ENCODE measurements at places on chromosomes 6 and 20. TPM values are rescaled to one million over a fixed set of nuclear protein-coding genes. Genes with fewer than 3 reads are reported as not detected.
A peak's percentile ranks its signal among the peaks of the same experiment; 100 is the strongest.

DNA sequence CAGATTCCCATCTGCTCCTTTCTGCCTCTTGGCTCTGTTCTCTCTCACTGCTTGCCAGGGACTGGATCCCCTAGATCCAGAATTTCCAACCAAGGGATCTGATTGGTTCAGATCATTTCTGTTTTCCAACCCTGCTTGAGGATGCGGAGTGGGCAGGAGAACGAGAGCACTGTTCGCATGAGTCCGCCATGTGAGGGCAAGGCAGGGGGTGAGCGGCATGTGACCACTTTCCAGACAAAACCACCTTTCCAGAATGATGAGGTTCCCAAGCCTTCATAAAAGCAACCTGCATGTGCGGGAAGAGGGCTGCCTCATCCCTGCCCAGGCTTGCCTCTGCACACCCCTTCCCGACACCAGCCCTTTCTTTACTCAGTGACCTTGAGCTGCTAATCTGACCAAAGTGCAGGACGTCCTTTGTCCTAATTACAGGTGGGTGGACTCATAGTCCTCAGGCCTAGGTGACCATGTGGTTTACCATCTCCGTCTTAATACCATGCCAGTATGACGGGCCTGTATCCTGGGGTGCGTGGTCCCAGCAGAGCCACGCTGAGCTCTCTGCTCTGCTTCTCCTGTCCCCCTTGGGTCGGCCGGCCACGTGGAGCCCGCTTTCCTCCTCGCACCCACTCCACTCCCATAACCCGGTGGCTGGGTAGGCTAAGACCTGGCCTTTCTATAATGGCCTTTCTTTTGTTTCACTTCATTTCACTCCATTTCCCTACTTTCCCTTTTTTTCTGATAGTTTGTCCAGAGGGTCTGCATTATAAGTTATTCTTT lies 14.4 kb downstream of the NQO2 start:
- no peaks in the 10 kb centered on the region for H3K4me1 ChIP-seq
- H3K27me3 ChIP-seq = no peaks in the 10 kb centered on the region
- no peak overlapping the region for H3K4me3 ChIP-seq
- H3K27ac ChIP-seq = no peak overlapping the region
- H3K36me3 ChIP-seq = peaks cover 9% of the 10 kb centered on the region
- no peak for DNase-seq

ADGRF5 gene
- not detected for total RNA-seq

PRRT1 gene
- total RNA-seq = 3.3 TPM

MEP1A gene
- total RNA-seq = not detected

MAS1 gene
- not detected for total RNA-seq

- no peaks in the 10 kb centered on the region for H3K4me1 ChIP-seq
- H3K36me3 ChIP-seq = no peaks in the 10 kb centered on the region
- no peak for DNase-seq
- H3K27me3 ChIP-seq = peaks cover 3% of the 10 kb centered on the region
- H3K4me3 ChIP-seq = no peak overlapping the region
- no peak overlapping the region for H3K27ac ChIP-seq
Observed at GRCh38 chr20:10978713-10979112, 304.9 kb upstream of the JAG1 start.

PNPLA1 gene
- not detected for total RNA-seq

- H3K27ac ChIP-seq = peak overlapping the region; percentile 72
- H3K4me1 ChIP-seq = peaks cover 53% of the 10 kb centered on the region
- H3K4me3 ChIP-seq = peak overlapping the region; percentile 75
- H3K36me3 ChIP-seq = peaks cover 32% of the 10 kb centered on the region
- H3K27me3 ChIP-seq = no peaks in the 10 kb centered on the region
Observed at GRCh38 chr6:34238585-34239499, 2.2 kb downstream of the HMGA1 start.

TOP1 gene
- total RNA-seq = 38.1 TPM

GRCh38 chr20:1505871-1506270 lies 14.7 kb upstream of the SIRPB2 start:
- no peaks in the 10 kb centered on the region for H3K27me3 ChIP-seq
- no peaks in the 10 kb centered on the region for H3K36me3 ChIP-seq
- no peak overlapping the region for H3K4me3 ChIP-seq
- no peak for DNase-seq
- no peaks in the 10 kb centered on the region for H3K4me1 ChIP-seq

MCHR2 gene
- total RNA-seq = not detected

GRCh38 chr6:49531774-49532569 lies 18.5 kb upstream of the C6orf141 start:
- H3K36me3 ChIP-seq = no peaks in the 10 kb centered on the region
- no peak overlapping the region for H3K27ac ChIP-seq
- no peaks in the 10 kb centered on the region for H3K27me3 ChIP-seq
- H3K4me3 ChIP-seq = no peak overlapping the region
- H3K4me1 ChIP-seq = no peaks in the 10 kb centered on the region

DNA sequence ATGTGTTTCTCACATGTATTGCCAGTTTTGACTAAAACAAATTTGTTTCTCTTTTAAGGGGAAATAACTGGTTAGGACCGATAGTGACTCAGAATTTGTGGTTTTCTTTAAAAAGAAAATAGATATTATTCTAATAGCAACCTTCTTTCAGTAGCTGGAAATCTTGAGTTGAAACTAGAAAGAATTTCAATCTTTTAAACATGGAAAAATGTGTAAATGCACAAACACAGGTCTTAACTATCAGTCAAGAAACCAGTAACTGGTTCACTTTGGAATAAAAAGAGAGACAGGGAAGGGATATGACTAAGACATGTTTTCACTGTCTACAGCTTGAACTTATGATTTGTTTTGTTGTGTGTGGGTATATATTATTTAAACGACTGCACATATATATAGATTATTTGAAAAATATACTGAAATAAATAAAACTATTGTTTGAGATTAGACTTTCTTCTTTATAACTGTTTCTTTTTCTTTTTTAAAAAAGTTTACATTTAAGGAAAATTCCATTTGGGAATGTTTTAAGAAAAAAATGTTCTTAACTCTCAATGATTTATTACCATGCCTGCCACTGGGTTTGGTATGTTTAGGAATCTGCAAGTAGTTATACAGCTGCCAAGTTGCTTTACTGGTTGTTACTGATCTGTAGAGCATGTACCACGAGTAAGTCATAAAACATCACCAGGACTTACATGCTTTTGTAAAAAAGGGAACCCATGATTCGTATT lies 753.3 kb upstream of the MARCKS start:
- H3K36me3 ChIP-seq = no peaks in the 10 kb centered on the region
- no peak overlapping the region for H3K27ac ChIP-seq
- DNase-seq = no peak

PSMB8 gene
- total RNA-seq = 131 TPM

DNA sequence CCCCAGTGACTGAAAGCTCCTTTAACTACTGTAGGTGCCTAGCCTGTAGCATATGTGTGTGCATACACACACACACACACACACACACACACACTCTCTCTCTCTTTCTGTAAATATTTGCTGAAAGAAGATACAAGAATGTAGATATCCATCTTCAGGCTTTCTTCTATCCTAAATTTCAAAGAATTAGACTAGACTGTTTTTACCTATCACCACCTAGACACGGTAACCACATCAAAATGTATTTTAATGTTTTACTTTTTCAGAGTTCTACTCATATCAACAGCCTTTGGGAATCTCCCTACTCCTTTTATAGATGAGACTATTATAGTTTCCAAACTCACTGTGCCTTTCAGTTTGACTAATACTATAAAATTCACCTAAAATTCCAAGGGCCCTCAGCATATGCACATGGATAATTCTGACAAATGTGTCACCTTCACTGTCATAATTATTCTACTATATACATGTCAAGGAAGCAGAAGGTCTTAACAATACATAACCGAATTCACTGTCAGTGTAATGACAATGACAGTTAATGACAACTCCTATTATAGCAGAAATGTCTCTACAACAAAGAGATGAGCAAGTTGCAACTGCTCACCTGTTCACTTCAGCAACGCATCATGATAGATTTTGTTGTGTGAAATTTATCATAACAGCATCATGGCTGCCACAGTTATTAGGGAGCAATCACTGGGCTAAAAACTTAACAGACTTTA lies 236.5 kb downstream of the GMPR start:
- no peaks in the 10 kb centered on the region for H3K27me3 ChIP-seq
- no peak for DNase-seq
- peaks cover 24% of the 10 kb centered on the region for H3K4me1 ChIP-seq
- H3K36me3 ChIP-seq = no peaks in the 10 kb centered on the region

DNA sequence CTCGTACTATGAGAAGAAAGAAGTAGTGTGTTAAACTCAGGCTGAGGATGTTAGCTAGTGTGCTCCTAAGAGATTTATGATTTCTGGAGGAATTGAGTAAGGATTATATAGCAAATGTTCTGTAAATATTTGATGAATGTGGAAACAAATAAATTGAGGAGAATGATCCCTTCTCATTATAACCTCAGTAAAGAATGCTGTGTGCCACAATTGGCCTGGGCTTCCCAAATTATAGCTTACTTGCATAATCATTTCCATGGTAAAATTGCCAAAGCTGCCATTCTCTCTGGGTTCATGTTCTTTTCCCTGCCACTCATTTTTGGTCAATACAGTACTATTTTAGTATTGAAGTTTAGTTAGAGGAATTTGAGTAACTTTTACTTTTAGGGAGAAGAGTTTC lies 128.5 kb downstream of the FLRT3 start:
- no peaks in the 10 kb centered on the region for H3K36me3 ChIP-seq
- H3K4me1 ChIP-seq = no peaks in the 10 kb centered on the region
- DNase-seq = no peak
- no peak overlapping the region for H3K4me3 ChIP-seq
- H3K27me3 ChIP-seq = no peaks in the 10 kb centered on the region

- no peaks in the 10 kb centered on the region for H3K27me3 ChIP-seq
- DNase-seq = no peak
- H3K4me1 ChIP-seq = no peaks in the 10 kb centered on the region
Observed at GRCh38 chr6:122286512-122286911, 112.9 kb upstream of the HSF2 start.

Data from T-cell (primary cell).